NCI-H446 (cell line): ENCODE measurements at places on chromosomes 7 and 10.

DNA sequence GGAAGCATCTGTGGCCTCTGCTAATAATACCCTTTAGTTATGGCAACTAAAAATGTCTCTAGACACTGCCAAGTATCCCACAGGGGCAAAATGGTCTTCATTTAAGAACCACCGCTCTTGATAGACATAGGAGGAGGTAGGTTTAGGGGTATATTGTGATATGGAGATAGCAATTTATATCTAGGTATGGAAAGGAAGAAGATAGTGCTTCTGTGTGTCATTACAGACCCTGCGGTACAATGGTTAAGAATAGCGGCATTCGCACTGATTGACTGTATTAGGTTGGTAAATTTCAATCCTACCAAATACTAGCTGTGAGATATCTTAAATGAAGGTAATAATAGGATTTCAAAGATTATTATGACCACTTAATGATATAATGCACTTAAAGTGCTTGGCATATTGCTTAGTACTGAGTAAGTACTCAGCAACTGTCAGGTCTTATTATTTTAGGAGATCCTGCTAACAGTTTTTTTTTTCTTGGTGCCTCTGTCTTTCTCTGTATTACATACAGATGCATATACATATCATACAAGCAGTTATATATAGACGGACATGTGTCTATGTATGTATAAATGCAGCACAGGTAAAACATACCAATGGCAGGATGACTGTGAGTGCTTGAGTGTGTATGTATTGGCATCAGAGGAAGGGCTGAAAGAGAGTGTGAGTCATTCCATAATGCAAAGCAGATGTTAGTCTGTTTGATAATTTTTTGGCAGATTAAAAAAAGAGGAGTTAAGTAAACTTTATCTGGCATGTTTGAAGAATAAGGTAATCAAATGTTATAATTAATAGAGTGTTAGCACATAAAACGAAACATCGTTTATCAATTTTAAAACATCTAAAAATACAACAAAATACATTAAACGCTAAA is 50.0 kb upstream of the ITGB8 start:
- DNase-seq, result peak; percentile 30

- DNase-seq, result no peak
These were observed 10.1 kb downstream of the PDGFA start for GRCh38 chr7:509426-510130.

GRCh38 chr7:21160401-21160800 is 267.5 kb upstream of the SP4 start:
- DNase-seq, result no peak

- DNase-seq, result no peak
These were observed 270.1 kb downstream of the TCERG1L start for GRCh38 chr10:131041441-131041840.

GRCh38 chr10:114498413-114499111 is 94.3 kb upstream of the AFAP1L2 start:
- no peak for DNase-seq
